ENCODE measurements at places on chromosomes 12 and 14.
A peak's percentile ranks its signal among the peaks of the same experiment; 100 is the strongest.

DNA sequence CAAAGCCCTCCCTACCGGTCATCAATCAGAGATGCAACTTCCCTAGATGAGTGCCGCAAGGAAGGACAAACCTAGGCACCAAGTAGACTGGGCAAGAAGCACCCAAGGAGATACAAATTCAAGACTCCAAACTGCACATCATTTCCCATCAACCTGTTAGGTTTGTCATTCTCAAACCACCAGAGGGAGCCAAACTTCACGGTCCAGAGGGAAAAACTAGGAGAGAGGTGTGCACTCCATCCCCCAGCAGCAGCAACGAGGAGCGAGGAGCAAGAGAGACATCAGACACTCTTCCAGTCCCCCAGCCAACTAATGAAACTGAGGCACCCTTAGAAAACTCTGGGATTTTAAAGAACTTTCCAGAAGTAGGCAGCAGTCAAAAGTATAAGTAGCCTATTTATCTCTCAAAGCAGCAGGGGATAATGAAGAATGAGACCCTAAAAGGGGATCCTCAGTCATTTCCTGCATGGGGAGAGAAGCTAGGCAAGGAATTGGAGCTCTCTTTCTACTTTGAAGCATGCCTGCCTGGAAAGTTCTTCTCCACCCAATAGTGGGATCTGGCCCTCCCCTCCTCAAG is 37.0 kb upstream of the NT5DC3 start:
- peak; percentile 84 for DNase-seq

GRCh38 chr12:19482036-19482435 is 42.7 kb downstream of the AEBP2 start:
- no peak for DNase-seq

DNA sequence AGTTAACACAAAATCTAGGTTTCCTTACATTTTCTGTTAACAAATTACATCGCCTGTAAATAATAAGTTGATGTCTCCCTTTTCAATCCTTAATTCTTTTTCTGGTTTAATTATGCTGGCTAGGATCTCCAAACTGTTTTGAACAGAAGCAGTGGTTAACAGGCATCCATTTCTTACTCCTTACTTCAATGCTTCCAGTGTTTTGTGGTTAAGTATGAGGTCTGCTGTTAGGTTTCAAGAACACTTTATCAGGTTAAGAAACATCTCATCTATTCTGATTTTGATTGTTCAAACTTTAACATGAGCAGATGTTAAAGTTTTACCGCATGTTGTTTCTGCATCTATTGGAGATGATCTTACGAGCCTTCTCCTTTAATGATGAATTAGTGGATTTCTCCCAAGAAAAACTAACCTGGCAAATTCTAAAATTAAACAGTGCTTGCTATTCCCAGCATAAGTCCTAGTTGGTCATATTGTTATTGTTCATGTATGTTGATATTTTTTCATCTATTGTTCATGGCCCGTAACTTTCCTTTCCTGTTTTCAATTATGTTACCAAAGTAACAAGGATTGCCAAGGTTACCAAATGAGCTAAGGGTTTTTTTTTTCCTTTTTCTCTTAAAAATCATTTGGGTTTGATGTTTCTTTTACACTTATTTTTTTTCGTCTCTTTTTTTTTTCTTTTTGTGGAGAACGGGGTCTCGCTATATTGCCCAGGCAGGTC is 33.4 kb downstream of the POLE start:
- no peak for DNase-seq

DNA sequence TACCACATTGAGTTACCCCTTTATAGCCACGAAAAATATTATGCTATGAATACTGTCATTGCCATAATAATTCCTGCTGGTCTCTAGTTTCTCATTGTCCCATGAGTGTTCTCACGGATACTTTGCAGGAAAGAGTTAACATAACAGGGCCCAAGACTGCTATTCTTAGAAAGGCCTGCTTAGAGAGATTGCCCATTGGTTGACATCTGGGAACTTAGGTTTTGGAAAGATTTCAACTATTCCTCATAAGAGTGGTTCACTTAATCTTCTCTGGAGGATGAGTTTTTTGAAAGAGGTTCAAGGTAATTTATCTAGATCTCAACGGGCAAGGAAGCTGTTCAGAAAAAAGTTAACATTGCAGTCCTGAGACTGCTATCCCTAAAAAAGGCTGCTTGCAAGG is 18.4 kb upstream of the PRPF39 start:
- no peak for DNase-seq

DNA sequence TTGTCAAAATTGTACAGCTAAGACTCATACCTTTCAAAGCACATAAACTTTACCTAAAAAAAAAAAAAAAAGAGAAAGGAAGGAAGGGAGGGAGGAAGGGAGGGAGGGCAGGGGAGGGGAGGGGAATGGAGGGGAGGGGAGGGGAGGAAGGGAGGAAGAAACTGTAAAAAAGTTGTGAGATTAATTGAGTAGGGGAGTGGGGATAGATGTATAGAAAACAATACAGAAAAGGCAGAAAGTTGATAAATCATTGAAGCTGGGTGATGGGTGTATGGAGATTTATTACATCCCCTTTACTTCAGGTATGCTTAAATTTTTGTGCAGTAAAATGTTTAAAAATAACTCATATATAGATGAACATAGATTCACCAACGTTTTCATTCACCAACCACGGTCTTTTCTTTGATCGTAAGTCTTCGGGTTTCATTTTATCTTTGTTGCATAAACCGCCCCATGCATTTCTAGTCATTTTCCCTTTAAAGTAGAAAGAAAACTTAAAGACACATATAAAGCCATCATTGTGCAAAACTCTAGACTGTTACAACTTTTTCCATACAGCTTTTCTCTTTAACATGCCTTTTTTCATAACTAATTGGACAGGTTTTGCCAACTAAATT is 191.2 kb upstream of the KRR1 start:
- no peak for DNase-seq

DNA sequence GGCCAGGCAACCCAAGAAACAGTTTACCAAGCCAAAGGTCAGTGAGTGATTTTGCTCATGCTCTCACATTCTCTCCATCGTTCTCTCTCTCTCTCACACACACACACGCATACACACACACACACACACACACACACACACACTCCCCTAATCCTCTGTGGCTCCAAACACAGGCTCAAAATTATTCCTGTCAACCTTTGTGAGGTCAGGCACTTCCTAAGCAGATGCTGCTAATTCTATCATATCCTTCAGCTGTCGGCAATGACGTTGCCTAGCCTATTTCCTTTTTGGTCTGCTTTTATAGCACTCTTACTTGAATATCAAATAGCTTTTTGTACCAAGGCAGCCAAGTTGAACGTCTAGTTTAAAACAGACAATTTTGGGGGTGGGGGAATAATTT is 98.9 kb upstream of the EGLN3 start:
- DNase-seq = no peak

DNA sequence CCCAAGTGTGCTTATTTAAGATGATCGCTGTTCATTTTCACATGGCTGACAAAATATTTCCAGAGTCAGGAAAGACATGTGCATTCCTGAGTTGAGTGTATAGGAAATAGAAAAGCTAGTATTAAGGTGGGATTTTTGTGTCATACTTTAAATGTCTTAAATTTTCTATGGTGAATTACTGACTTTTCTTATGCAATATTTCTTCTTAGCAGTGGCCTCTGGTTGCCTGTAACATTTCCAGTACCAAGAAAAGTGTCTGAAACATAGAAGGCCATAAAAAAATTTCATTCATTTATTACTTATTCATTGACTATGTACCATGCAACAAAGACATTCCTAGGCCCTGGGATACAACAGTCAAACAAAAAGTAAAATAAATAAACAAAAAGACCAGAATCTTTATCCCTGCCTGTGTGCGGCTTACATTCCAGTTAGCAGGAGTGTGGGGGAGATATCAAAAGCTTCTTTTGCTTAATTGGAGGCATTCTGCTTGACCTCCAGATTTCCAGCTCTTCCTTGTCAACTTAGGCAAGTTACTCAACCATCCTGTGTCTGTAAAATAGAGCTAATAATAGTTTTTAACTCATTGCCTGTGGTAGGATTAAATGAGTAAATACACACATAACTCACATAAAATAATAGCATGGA is 216.3 kb upstream of the FLRT2 start:
- DNase-seq = no peak

GRCh38 chr12:122366685-122367475 is 55.6 kb downstream of the CLIP1 start:
- no peak for DNase-seq

DNA sequence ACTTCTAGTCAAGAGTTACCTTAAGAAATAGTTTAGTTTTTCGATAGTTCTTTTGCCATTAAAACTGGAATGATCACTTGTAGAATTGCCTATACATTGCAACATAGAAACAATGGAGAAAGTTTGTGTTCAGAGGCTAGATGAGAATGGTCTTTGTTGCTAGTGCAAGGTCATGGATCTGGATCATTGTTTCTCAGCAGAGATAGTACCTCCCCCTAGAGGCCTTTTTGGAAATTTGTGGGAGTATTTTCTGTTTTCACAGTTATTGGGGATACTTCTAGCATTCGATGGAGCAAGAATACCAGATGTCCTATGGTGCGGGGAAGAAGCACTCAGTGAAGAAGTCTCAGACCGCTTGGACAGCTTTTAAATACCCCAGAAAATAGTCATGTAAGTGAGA is 138.8 kb upstream of the HMGA2 start:
- peak; percentile 66 for DNase-seq

GRCh38 chr12:31970199-31970598 is 11.0 kb downstream of the RESF1 start:
- no peak for DNase-seq

- no peak for DNase-seq
Observed at GRCh38 chr14:44971459-44971858, 9.5 kb downstream of the TOGARAM1 start.

GRCh38 chr12:57832966-57833365 is 13.6 kb downstream of the CTDSP2 start:
- DNase-seq = no peak

- DNase-seq = no peak
Observed at GRCh38 chr12:52033446-52034140, 17.6 kb upstream of the NR4A1 start.

GRCh38 chr12:88472775-88473174 is 107.5 kb downstream of the KITLG start:
- no peak for DNase-seq

GRCh38 chr14:22658946-22659345 is 14.8 kb upstream of the OR6J1 start:
- no peak for DNase-seq

GRCh38 chr12:89239534-89239933 is 112.8 kb downstream of the DUSP6 start:
- no peak for DNase-seq

GRCh38 chr12:49294804-49295081 is 204 bp upstream of the PRPH start:
- DNase-seq = no peak

DNA sequence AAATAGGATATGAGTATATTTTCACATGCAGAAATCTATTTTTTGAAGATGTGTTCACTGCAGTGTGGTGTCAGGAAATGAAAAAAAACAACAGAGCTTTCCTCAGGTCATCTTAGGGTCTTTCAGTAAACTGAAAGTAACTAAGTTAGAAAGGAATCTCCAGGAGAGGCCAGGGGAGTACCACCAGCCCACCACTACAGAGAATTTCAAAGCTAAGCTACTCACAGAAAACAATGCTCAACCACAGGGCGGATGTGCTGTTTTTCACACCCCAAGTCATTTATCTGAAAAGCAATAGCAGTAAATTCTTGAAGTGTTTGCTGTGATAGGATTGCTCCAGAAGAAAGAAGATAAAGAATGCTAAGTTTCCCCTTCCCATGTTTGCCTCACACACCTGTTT is 79.0 kb downstream of the IFNG start:
- DNase-seq = no peak

DNA sequence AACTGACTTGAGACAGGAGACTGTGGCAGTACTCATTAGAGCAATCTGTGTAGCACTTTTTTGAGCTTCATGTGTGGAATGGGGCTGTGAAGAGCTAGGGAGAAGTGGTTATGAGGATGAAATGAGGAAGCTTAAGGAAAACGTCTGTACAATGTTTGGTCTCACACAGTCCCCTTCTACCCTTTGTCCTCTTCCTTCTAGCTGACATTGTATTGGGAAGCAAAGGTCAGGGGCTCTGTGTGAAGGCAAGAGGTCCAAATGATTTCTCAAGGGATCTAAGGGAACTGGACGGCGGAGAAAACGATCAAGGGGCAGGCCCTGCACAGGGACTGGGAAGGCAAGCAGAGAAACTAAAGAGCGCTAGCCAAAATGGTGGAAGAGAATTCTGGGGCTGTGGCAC is 13.1 kb upstream of the CIPC start:
- DNase-seq = no peak

GRCh38 chr12:43011383-43011926 is 421.9 kb upstream of the PRICKLE1 start:
- DNase-seq = no peak

DNA sequence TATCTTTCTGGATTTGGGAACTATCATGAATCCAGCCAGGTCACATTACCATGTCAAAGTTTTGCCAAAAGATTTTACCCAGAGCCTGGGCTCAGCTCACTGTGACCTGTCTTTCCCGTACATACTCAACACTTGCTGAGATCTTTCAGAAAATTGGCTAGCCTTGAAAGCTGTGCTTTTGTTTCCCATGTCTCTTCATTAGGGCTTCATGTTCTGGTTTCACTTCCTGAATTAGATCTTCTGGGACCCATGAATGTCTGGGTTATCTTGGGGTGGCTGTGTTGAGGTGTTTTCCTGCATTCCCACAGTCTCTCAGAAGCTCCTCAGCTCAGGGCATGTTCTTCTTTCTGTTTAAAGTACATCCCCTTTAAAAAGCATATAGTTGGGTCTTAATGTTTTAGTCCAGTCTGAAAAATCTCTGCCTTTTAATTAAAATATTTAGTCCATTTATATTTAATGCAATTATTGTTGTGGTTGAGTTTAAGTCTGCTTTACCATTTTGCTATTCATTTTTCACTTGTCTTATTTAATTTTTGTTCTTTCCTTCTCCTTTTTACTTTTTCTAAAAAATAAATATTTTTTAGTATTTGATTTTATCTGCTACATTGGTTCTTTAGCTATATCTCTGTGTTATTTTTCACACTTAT is 242.7 kb downstream of the VRK1 start:
- no peak for DNase-seq

DNA sequence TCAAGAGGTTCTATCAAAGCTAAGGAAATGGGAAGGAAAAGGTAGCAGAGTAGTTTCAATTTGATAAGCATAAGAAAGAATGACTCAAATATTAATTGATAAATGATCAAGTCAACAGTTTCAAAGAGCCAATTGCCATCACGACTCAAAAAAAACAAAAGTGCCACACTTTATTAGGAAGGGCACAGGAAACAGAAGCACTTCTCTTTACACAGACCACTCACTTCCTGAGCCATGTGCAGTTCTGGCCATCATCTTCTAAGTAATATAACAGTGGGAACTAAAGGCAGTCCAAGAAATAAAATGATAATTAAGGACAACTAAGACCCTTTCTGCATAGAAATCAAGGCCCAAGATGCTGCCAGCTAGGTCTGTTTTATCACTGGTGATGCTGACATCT is 13.2 kb downstream of the TM7SF3 start:
- DNase-seq = no peak

Measured in hematopoietic multipotent progenitor cell treated with erythropoietin and hydrocortisone succinate and interleukin-3 and kit ligand, for 6 days (in vitro differentiated cells).